ENCODE measurements at places on chromosomes 12 and 14.

DNA sequence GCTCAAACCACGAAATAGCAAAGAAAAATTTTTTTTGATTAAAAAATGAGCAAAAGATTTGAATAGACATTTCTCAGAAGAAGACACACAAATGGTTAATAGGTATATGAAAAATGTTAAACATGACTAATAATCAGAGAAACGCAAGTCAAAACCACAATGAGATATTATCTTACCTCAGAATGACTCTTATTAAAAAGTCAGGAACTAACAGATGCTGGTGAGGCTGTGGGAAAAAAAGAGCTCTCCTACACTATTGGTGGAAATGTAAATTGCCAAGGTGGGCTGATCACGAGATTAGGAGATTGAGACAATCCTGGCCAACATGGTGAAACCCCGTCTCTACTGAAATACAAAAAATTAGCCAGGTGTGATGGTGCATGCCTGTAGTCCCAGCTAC is 315.5 kb upstream of the FLRT2 start:
- no peak for DNase-seq

- DNase-seq: no peak
Measured at GRCh38 chr12:42296503-42297109, 29.3 kb downstream of the ZCRB1 start.

DNA sequence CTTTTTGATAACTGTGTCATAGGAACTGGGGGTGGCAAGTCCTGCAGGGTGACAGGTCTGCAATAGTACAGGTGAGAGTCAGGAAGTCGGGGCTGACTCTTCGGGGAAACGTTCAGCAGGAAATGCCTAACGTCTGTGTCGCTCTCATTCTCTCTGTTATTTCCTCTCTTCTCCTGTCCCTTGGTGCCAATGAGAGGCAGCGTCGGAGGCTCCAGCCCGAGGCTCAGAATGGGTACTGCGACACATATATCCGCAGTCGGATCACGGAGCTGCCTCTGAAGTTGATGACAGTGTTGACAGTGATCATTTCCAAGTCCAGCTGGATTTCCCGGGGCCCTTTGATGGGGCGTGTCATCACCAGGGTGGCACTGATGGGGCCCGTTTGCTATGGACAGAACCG is 2.7 kb upstream of the TC2N start:
- DNase-seq: no peak

DNA sequence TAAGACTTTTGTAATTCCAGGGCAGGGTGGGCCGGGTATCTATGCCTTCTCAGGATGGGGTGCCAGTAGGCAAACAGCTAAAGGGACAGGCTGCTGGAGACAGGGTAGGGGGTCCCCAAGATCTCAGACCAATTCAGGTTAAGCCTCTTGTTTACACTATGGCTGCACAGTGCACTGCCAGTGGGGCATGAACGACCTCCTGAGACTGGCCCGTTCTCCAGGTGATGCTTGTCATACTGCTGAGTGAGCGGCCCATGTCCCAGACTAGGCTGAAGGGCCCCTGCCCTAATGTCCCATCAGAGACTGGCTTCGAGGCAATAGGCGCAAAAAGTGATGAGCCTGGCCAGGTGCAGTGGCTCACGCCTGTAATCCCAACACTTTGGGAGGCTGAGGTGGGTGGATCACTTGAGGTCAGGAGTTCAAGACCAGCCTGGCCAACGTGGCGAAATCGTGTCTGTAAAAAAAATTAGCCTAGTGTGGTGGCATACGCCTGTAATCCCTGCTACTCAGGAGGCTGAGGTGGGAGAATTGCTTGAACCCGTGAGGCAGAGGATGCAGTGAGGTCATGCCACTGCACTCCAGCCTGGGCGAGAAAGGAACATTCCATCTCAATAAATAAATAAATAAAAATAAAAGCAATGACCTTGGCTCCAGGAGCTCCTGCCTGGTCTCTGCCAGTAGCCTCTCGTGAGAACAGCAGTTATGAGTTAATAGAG is 12.6 kb downstream of the SLC25A29 start:
- DNase-seq: no peak

- DNase-seq: no peak
Measured at GRCh38 chr12:19506497-19506896, 67.2 kb downstream of the AEBP2 start.

- DNase-seq: no peak
Measured at GRCh38 chr12:113083863-113084435, 27.4 kb downstream of the DTX1 start.

GRCh38 chr14:56598519-56598918 is 18.9 kb downstream of the TMEM260 start:
- no peak for DNase-seq

DNA sequence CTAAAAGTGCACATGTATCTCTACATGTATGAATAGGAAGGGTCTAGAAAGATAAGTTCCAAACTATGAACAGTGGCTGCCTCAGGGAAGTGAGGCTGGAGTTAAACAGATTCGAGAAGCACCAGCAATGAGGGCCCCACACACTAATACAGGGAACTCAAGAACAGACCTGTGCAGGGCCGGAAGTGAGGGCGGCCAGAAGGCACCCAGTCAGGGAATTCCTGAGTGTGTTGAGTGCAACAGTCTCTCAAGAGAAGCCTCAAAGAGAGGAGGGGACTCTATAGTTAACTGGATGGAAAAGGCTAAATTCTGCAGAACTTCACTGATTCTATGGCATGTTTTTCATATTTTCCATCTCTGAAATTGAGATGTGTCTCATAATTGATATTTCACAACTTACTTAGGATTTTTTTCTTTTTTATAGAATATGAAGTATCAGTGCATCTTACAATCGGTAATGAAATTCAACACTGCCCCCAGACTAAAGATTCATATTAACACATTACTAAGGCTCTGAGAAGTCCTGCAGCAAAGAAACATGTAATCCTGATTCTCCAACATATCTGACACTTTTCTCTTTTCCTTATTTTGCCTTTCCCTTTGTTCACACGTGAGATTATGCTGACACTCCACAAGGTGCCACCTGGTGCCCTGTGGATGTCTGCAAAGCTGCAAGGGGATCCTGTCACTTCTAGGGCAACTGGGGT is 61.3 kb downstream of the CHGA start:
- DNase-seq: no peak

DNA sequence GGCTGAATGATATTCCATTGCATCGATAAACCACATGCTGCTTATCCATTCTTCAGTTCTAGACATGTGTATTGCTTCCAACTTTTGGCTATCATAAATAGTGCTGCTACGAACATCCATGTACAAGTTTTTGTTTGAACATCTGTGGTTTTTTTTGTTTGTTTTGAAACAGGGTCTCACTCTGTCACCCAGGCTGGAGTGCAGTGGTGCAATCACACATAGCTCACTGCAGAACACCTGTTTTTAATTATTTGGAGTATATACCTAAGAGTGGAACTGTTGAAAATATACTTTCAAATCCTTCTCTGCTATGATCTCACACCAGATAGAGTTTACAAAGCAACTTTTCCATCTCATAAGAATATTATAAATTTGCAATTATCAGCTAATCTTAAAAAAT is 124.2 kb downstream of the TTC7B start:
- DNase-seq: no peak

- no peak for DNase-seq
Measured at GRCh38 chr12:65593239-65593701, 231.0 kb upstream of the HMGA2 start.

DNA sequence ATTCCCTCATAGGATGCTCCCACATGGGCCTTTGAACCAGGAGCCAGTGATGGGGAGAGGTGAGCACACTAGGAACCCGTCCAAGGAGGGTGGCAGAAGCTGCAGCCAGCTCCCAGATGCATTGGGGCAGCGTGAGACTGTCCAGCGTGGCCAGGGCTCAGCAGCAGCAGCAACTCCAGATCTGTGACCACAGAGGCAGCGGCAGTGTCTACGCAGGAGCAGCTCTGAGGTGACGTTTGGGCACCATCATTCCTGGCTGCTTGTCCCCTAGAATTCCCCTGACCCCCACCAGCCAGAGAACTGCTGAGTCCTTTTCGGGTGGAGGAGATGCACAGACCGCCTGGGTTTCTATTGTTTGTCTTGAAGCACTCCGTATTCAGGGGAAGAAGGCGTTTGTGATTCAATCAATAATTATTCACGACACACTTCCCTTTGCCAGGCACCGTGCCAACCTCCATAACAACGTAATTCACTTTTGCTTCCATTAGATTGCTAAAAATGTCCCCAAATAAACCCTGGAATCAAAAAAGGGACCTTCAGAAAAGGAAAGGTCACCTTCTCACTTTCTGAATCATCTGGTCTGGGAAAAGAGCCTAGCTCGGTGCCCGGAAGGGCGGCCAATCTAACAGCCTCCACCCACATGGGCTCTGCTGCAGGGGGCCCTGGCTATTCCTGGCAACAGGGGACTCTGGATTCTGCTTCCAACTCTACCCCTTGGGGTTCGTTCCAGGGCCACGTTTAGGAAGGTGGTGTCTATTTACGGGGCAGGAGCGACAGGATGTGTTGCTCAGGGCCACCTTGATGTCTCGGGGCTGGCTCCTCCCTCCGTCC is 11.4 kb upstream of the BDKRB2 start:
- no peak for DNase-seq

DNA sequence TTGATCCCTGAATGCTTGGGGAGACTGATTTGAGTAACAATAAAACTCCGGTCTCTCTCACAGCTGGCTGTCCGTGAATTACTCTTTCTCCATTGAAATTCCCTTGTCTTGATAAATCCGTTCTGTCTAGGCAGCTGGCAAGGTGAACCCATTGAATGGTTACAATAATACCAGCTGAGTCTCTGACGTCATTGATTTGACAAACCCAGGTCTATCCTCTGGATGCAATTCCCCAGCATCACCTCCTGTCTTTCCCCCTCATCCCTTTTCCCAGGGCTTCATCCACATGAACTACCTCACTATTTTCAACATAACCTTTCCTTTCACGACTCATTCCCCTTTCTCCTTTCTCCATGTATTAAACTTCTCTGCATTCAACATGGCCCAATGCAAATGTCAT is 98.7 kb upstream of the TMEM132C start:
- no peak for DNase-seq
